ENCODE measurements at places on chromosomes 3 and 15.

GRCh38 chr15:43941555-43941954 is 114.8 kb downstream of the WDR76 start:
- no peak for DNase-seq

GRCh38 chr15:99732751-99733267 is 428 bp downstream of the LYSMD4 start:
- no peak for DNase-seq

DNA sequence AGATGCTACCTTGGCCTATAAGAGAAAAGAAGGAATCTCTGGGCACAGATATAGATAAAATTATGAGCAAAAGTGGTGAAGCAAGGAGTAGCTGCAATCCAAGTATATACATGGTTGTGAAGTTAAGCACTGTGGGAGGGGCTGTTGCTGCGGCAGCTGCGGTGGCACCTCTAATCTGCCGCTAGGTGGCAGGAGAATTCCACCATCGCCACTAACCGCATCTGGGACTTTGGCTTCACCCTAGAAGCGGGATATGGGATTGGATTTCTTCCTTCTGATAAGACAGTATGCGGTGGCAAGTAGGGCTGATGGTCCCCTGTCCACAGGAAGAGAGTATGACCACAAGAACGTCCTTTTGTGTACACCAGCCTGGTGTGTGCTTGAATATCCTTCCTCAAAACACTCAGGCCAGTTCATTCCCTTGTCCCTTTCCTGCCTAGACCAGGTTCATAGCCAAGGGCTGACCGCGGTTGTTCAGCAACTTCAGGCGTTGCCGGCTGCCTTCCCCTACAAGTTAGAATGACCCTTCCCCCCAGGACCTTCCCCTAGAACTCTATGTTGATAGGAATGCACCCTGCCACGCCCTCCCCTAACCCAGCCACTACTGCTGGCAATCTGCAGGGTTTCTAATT is 5.1 kb downstream of the MAGEL2 start:
- no peak for DNase-seq

GRCh38 chr3:118476885-118477618 is 557.6 kb downstream of the IGSF11 start:
- DNase-seq = no peak

DNA sequence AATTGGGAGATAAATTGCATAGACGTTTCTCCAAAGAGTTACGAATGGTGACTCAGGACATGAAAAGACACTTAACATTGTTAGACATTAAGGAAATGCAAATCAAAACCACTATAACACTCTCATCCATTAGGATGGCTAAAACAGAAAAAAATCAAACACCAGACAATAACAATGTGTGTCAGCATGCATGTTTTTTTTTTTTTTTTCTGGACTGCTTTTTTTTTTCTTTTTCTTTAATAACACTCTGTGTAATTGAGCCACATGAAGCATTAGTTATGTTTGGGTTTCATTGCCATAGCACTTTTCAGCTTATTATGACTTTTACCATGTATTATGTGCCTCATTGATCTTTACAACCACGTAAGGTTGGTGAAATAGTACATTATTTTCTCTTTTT is 95.0 kb downstream of the NFKBIZ start:
- no peak for DNase-seq

DNA sequence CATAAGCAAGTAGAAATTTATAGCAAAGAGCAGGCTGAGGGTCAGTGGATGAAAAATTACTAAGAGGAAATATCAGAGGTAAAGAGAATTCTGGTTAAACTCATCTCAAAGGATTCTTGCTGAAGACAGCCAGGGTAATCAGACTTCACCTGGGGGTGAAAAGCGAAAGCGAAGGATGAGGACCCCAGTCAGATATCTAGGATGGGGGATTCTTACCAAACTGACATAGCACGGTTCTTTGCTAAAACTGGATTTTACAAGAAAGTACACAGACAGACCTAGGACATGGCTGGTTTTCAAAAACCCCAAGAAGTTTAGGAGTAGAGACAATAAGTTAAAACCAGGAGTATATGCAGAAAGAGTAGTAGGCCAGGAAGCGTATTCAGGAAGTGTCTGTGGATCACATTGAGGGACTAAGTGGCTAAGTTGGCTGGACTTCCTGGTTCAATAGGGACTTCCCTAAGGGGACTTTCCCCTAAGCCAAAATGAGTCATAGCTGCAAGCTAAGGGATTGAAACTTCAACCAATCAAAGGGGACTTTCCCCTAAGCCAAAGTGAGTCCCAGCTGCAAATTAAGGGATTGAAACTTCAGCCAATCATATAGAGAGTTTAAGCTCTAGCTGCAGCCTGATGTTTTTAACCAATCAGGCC is 2.4 kb upstream of the CFAP91 start:
- DNase-seq = no peak

GRCh38 chr15:69289342-69290146 is 9.2 kb upstream of the PAQR5 start:
- DNase-seq = no peak

- DNase-seq = no peak
These were observed 368.9 kb downstream of the WDR72 start for GRCh38 chr15:53390549-53390948.

DNA sequence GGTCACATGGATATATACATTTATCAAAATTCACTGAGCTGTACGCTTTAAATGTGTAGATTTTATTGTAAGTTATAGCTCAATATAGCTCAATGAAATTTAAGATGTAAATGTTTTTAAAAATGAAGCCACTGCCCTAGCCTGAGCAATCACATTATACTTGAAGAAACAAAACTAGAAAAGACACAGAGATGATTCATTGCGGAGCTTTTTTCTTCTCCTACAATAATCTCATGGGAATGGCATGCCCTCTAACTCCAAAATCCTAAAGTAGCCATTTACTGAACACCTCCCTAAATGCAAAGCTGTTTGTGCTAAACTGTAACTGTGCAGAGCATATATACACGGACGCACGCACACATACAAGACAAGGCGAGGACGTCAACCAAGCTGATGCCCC is 84.2 kb downstream of the MYO9A start:
- no peak for DNase-seq

GRCh38 chr3:13574798-13575451 is 26.0 kb downstream of the FBLN2 start:
- DNase-seq = no peak

GRCh38 chr3:13452490-13453335 is 27.4 kb upstream of the HDAC11 start:
- no peak for DNase-seq

DNA sequence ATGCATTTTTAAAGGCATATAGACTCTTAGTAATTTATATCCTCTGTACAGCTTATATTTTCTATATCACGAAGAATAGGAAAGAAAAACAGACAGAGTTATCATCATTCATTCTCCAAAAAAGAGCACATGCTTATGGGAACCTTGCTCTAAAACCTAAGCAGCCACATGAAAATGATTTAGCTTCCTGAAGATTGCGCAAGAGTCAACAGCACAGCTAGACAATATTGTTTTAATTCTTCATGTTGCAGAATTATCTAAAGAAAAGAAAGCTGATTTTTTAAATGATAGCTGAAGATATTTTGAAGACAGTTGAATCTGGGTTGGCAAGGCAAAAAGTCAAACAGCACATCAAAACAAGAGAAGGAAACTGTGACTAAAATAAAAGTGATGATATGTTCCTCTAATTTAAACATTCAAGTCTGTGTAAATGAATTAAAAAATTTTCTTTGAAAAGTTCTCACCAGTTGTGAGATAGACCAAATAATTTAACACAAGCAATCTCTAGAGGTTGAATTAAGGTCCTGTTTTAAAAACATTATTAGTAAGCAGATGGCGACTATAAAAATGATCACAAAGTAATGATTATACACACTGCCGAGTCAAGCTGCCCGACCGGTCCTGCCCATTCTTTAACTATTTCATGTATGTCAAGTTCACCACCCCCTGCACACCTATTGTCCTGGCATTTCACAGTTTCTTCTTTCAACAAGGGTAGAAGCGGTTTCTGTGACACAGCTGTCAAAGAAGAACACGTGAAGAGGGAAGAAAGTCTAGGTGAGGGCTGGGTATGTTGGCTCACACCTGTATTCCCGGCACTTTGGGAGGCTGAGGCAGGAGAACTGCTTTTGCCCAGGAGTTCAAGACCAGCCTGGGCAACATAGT is 74.2 kb upstream of the BHLHE40 start:
- no peak for DNase-seq

GRCh38 chr3:105793040-105793439 is 75.8 kb downstream of the CBLB start:
- no peak for DNase-seq

DNA sequence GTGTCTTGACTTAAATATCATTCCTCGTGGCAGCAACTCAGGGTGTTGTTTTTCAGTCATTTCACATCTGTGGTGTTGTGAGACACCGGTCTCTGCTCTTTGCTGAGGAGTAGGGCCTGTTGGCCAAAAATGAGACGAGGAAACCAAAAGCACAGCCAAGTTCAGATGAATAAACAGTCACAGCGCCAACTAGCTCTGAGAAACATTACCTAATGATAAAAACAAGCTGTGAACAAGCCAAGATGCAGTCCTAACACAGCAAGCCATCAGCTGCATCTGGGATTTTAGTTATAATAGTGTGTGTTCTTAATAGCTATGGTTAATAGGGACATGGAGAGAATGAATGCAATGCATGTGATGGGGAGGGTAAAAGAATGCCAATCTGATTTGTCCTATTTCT is 843.4 kb upstream of the DPPA4 start:
- no peak for DNase-seq

DNA sequence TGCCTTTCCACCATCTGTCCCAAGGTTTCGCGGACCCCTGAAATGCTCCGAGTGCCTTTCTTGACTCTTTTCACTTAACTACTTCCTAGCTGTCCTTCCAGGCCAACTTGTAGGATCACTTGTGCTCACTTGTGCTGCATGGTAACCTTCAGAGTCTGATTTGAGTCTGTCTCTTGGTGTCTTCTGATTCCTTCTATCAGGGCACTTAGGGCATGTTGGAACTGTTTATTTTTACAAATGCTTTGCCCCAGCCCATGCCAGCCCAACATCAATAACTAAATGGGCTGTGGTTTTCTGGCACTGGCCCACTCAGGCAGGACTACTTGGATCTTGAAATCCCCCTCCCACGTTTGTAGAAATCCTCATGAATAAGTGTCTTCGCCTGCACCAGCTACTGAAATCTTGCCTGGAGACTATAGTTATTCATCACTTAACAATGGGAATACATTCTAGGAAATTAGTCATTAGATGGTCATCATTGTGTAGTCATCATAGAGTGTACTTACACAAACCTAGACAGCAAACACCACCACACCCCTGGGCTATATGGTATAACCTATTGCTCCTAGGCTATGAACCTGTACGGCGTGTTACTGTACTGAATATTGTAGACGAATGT is 123.1 kb upstream of the STRIT1 start:
- DNase-seq = no peak

All from AG04449 (cell line).